ENCODE measurements at places on chromosomes 3 and 15.

- DNase-seq = no peak
These were observed 38.7 kb downstream of the PDIA5 start for GRCh38 chr3:123105201-123106189.

DNA sequence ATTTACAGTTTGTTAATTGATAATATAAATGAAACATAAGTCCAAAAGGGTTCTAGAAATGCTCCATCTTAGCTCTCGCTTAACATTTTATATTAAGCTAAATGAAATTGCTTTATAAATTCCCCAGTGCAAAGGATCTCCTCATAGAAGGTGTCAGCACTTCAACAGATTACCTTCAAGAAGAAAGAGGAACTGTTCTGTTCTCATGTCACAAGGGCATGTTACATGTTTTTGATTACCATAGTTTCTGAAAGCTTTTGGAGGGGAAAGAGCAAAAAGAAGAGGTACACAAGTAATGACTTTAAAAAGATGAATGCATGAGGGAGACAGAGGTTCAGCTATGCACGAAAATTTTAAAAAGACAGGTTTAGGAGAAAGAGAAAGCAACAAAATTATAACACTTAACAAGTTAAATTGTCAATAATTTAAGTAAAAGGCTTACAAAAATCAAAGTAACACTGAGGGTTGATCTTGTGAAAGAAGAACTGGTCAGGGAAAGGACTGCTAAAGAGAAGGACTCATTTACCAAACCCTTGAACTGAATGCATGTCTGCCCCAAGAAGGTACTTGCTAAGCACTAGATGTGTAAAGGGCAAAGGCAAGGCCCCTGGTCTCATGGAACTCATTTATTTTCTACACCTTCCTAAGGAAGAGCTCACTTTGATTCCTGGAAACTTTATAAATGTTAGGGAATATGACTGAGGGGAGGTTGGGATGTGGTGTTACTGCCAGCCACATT, 45.1 kb downstream of the CCDC191 start:
- DNase-seq = no peak

- DNase-seq = no peak
These were observed 33.8 kb downstream of the GLCE start for GRCh38 chr15:69194025-69194827.

GRCh38 chr3:194097141-194097882, 38.6 kb upstream of the HES1 start:
- no peak for DNase-seq

DNA sequence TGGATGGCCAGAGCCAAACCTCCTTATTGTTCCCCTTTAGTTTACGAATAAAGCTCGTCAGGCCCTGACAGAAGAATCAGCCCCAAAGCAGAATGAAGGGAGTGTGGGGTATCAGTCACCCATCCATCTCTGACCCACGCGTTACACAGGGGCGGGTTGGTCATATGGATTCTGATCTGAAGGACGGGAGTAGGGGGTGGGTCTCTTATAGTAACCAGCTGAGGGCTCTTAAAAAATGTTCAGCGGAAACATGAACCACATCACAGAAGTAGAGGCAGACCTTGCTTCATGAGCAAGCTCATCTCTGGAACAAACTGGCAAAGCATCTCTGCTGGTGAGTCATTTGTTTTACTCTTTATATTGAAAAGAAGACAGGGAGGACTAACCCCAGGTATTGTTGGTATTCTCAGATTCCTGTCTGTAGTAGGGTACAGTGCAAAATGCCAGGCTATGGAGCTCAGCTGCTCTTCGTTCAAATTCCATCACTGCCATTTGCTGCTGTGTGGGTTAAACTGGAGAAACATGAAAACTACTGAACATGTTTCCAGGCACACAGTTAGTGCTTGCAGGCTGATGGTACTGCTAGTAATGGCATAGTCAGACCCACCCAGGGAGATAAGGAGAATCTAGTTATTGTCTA, at the start of gene CXCR6:
CXCR6 (plus strand) TSS at position 258 of the 640 bp plus-strand sequence. CDS start 3,018 bp downstream, outside the sequence.
- DNase-seq = no peak

- no peak for DNase-seq
These were observed 25.0 kb upstream of the GOLGA6L2 start for GRCh38 chr15:23472033-23472432.

DNA sequence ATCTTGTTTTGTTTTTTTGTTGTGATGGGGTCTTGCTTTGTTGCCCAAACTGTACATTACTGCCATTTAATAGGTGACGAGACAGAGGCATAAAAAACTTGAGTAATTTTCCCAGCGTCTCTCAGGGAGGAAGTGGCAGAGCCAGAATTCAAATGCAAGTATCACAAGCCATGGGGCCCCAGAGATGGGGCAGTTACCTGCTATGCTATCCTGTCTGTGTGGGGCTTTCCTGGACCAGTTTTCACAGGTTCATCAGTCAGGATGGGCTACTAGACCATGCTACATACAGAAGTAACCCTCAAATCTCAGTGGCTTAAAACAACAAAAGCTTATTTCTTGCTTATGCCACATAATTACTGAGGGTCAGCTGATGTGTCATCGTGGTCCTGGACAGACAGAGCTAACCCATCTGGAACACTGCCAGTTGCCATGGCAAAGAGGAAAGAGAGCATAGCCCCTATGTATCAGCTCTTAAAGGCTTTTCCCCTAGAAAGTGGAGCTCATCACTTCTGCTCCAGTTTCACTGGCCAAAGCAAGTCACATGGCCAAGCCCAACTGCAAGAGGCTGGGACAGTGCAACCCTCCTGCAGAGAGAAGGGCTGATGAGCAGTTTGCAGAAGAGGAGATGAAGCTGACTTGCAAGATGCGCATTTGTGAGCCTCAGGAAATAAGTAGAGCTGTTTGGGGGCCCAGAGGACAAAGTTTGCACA, 31.7 kb upstream of the SYNM start:
- no peak for DNase-seq

- DNase-seq = no peak
These were observed 7.2 kb downstream of the TM4SF1 start for GRCh38 chr3:149369991-149370866.

DNA sequence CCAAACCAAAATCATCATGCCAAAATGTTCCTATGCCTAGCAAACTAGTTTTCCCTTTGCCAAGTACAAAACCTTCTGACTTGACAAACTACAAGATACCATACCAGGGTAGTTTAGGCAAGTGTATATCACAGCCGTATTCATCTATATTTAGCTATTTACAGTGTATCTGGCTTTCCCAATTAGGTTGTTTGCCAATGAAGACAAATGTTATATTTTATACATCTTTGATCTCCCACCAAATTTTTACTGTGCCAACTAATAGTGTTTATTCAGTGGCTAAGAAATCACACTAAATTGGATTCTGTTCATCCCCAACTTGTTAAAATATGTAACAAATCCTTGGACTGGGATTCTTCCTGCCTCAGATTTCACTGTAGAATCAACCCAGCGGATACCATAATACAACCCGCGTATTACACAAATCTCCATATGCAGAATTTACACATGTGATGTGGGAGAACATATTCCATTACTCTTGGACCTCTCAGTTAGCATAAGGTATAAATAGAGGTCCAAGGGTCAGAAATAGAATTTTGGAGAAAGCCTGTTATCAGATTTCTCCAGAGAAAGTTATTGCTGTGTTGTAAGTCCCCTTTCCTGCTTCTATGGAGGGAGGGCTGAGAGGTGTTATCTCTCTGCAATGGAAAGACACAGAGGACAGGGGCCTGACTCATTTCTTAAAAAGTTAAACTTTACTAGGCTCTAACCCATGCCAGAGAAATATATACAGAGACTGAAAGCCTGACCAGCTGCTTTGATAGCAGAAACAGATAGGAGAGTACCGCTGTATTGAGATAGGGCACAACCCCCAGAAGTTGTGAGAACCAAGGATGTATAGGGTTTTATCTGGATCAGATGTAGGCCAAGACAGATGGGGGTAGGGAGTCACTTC, 467.0 kb downstream of the FGF12 start:
- DNase-seq = no peak

- DNase-seq = no peak
These were observed 11.8 kb downstream of the DPH3 start for GRCh38 chr3:16252988-16253387.

- no peak for DNase-seq
These were observed 8.8 kb downstream of the RPL39L start for GRCh38 chr3:187130346-187131066.

- DNase-seq = no peak
These were observed 234.7 kb downstream of the THSD4 start for GRCh38 chr15:71349736-71350526.

DNA sequence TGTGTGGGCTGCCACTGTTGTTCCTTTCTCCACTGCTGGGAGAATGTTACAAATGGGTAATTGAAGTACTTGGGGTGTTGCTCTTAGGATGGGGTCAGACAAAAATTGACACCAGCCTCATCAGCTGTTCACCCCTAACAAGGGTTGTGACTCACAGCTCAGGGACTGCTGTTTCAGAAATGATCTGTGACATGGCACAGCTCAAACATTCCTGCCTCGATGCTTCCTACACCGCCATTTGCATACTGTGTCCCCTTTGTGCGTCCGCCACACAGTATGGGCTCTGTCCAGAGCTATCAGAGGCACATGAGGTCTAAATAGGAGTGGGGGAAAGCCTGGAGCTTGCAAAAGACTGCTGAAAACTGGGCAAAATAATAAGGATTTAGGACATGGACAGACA, 43.9 kb downstream of the CCNL1 start:
- DNase-seq = no peak

DNA sequence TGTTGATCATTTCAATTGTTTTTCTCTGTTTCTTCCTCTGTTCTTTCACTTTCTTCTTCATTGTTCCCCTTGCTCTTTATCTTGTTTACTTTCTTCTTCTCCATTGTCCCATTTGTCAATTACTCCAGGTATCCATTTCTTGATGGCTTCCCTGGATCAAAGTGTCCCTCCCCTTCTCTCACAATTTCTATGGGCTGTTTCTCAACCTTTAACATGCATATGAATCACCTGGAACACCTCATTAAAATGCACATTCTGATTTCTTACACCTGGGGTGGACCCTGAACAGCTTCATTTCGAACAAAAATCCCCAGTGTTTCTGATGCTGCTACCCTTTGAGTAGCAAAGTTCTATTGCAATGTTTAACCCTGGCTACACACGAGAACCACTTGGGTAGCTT, 454.8 kb downstream of the EPHA6 start:
- no peak for DNase-seq

- no peak for DNase-seq
These were observed 9.0 kb upstream of the ADCY5 start for GRCh38 chr3:123457841-123458240.

- no peak for DNase-seq
These were observed 5.3 kb downstream of the RBM15B start for GRCh38 chr3:51396401-51396800.

- no peak for DNase-seq
These were observed 12.3 kb downstream of the KY start for GRCh38 chr3:134638385-134639030.

- no peak for DNase-seq
These were observed 35.3 kb upstream of the MINAR1 start for GRCh38 chr15:79396850-79397249.

- DNase-seq = no peak
These were observed 324.0 kb upstream of the ROPN1 start for GRCh38 chr3:124316034-124316287.

DNA sequence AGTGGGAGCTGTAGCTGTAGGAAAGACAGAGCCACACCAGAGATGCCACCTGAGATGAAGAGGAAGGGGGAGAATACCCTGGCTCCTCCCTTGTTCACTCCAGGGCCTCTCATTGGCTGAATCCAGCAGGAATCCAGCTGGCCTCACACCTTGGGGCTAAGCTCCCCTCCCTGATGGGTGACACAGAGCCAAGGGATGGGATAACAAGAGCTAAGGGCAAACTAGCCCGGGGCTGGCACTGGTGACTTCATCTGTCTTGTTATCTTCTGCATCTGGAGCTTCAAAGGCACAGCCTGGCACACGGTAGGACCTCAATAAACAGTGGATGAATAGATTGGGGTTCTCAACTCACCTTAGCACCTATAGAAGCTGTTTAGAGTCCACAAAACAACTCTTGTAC, 13.8 kb upstream of the GATA2 start:
- DNase-seq = no peak

DNA sequence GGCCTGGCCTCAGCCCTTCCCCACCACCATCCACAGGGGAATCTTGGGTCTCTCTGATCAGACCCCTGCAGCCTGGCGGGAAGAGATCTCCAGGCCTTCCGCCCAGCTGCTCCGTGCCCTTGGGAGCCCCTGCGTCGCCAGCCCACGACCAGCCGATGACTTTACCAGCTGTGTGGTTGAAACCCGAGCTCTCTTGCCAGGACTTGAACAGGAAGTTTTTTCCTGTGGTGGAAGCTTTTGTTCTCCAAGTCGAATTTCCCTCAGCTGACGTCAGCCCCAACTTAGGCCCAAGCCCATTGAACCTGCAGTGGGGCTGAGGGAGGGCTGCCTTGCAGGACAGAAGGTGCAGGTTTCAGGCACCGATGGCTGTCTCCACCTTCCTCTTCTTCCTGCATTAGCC, 51.7 kb upstream of the SMAD3 start:
- DNase-seq = no peak

GRCh38 chr15:96262549-96263489, 67.7 kb upstream of the NR2F2 start:
- DNase-seq = no peak

DNA sequence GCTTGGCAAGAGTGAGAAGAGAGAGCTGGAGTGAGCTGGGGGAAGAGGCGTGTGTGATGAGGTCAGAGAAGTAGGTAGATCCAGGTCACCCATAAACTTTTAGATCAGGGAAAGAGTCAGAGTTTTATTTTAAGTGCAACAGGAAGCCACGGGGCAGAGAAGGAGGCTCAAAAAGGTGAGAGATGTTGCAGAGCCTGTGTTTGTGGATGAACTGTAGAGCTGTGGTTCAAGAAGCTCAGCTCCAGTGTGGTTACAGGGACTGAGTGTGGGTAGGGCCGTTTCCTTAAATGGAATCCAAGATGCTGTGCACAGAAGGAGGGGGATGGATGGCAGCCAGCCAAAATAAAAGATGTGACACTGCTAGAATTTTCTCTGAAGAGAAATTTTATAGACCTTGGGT, 337.2 kb downstream of the SATB1 start:
- no peak for DNase-seq

DNA sequence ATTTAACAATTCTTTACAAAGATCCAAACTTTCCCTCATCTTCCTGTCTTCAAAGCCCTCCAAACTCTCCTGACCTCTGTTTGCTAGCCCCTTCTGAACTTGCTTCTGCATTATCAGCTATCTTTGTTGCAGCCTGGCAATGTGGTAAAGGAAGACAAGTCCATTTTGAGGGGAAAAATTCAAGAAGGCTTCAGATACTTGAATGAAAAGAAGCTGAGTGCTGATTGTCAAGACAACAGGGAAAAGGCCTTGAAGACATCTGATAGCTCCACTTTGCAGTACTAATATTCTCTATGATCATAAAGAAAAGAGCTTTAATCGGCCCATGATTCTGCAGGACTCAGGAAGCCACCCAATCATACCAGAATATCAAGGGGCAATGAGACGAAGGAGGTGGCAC, 91.8 kb downstream of the LMLN start:
- DNase-seq = no peak

DNA sequence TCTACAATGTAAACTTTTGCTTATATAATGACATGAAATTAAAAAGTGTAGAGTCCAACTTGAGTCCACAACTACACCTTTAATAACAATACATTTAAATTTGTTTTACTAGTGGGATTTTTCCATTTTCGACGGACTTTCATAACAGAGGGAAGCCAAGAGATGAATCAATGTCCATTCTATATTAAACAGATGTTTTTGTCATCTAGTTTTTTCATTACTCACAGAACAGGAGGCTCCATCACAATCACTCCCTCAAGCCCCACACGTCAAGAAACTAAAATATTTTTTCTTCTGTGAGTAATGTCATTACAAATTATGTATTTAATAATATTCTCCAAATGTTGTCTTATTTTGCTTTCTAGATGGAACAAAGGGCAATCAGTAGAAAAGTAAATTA, 932.9 kb downstream of the ROBO1 start:
- no peak for DNase-seq

Data from NCI-H187 (cell line).